Left colon (tissue), 2 donors: ENCODE measurements at places on chromosomes 16 and 17. TPM values are rescaled to one million over a fixed set of nuclear protein-coding genes. Genes with fewer than 3 reads are reported as not detected.

The OR1D5 gene
- total RNA-seq = not detected

The ANKS4B gene
- 47.2 TPM for total RNA-seq

The SLC5A2 gene
- 0.79 TPM for total RNA-seq

- DNase-seq = no peak
These were observed 12.2 kb upstream of the ZNF267 start for GRCh38 chr16:31861455-31861854.

DNA sequence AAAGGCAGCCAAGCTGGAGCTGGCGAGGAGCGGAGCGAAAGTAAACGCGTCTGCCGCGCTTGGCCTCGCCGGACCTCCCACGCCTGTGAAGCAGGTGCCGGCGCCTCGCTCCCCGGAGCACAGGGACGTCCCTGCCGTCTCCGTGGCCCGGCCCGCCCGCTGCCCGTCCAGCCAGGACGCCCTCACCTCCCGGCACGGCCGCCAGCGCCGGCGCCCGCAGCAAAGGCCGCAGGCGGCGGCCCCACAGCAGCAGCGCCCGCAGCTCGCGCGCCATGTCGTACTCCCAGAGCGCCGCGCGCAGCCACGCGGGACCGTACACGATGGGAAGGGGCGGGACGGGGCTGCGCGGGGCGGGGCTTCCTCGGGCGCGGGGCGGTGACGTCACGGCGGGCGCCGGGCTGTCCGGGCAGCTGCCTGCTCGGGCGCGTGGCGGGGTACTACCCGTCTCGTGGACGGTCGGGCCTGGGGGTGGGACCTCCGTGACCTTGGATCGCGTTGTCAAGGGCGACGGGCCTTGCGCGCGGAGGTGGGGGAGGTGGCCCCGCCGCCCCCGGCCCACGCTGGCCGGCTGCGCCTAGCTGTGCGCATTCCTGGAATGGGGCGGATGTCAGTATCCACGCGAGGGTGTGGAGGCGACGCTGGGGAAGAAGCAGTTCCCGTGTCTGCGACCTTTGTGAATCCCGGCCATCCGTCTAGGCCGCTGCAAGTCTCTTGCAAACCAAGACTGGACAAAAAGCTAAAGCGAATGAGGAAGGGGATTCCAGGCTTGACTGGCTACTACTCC is at the start of gene TRAP1:
Gene TRAP1 (minus strand): TSS at position 290 of the 784 bp plus-strand sequence. CDS start 16 bp downstream, at position 274.
- peak; percentile 92 for DNase-seq

DNA sequence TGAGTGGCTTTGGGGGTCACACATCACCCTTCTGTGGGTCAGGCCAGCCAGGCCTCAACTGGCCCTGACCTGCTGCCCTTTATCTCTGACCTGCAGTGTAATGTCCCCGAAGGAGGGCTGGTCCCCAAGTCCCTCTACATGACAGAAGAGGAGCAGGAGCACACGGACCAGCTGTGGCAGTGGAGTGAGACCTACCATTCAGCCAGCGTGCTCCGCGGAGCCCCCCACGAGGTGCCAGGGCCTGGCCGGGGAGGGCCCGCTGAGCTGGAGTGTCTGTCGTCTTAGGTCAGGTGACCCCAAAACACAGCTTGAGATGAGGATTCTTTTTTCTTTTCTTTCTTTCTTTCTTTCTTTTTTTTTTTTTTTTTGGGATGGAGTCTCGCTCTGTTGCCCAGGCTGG is 26.5 kb downstream of the NAGPA start:
- no peak for DNase-seq

DNA sequence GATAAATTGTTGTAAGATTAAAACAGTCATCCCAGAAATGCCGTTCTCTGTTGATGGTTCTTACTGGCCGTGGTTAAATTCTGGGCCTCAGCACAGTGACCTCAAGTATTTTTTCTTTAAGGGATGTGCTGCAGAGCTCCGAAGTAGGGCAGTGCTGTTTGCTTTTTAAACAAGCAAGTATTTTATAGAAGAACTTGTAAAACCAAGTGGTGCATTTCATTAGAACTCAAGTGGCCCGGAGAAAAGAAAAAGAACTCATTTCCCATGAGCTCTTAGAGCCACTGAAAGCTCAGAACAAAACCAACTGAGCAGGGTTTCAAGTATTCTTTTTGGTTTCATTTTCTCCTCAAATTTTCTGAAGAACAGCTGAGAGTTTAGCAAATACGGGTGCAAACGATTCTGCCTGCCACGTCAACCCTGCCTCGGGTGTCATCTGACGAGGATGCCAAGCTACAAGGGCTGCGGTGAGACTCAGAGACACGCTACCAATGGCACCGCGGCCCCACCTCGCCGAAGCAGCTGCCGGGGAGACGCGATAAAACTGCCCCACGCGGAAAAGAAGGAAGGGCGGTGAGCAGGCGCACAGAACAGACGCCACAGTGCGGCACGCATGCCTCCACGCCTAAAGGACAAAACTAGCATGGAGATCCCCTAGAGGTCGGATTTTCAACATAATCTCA is 6.3 kb downstream of the LMF1 start:
- DNase-seq = peak; percentile 63

GRCh38 chr17:81221371-81221841 is 1.4 kb downstream of the CEP131 start:
- no peak for DNase-seq

- DNase-seq = no peak
These were observed 58.3 kb downstream of the CCT6B start for GRCh38 chr17:34902831-34903547.

DNA sequence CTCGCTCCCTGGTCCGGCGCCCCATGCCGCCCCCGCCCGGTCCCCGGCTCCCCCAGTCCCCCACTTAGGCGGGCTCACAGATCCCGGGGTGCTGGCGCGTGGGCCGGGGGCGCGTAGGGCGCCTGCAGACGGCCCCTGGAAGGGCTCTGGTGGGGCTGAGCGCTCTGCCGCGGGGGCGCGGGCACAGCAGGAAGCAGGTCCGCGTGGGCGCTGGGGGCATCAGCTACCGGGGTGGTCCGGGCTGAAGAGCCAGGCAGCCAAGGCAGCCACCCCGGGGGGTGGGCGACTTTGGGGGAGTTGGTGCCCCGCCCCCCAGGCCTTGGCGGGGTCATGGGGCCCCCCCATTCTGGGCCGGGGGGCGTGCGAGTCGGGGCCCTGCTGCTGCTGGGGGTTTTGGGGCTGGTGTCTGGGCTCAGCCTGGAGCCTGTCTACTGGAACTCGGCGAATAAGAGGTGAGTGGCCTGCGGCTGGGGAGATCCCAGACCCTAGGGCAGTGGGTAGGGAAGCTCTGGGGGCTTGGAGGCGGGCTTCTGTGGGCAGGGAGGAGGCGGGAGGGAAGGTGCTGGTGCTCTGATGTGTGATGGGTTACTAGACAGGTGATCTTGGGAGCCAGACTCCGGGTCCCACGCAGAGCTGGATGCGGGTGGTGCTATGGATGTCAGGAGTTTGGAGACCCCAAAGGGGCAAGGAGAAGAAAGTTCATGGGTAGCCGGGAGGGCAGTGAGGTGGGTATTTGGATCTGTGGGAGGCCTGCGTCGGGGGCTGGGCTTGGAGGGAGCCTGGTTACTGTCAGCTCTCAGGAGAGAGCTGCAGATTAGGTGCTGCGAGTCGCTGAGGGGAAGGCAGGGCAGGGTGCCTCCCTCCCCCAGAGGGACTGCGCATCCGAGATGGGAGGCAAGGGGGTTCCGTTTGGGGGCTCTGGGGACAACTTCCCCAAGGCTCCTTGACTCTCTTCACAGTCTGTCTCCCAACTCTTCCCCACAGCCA is 560 bp downstream of the EFNB3 start:
- DNase-seq = no peak

- DNase-seq = no peak
These were observed 21.1 kb downstream of the IST1 start for GRCh38 chr16:71916397-71916920.

- no peak for DNase-seq
These were observed 13.3 kb downstream of the TBKBP1 start for GRCh38 chr17:47707056-47707804.

GRCh38 chr16:4272114-4272956 is 488 bp downstream of the TFAP4 start:
- peak; percentile 67 for DNase-seq

DNA sequence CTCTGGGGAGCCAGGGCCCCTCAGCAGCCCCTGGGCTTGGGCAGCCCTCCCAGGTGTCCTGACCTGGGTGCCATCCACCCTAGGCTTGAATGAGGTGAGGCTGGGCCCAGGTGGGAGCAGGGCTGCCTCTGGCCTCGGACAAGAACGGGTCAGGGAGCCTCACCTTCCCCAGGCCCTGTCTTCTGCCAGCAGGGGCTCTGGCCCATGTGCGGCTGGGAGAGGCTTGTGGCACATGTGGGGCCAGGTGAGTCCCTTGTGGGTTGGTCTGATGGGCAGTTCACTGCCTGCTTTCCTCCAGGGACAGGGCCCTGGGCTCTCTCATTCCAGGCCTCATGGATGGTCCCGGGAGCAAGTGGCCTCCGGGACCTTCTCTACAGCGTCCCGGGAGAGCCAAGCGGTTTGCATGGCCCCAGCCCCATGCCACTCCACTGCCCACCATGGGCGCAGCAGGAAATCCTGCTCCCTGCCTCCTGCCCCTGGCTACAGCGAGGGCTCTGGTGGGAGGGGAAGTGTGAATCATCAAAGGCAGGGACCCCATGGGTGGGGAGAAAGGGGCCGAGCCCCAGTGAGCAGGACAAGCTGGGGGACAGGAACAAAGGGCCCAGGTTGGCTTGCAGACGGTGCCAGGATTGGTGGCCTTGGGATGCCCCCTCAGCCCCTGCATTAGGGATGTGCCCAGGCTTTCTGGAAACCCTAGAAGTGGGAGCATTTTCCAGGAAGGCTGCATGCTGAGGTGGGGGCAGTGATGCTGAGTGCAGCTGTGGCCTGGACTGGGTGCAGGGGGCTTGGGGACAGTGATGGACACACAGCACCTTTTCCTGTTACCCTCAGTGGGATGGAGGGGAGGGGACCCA is 12.2 kb downstream of the VASN start:
- no peak for DNase-seq

GRCh38 chr16:81237942-81238295 is 570 bp upstream of the BCO1 start:
- DNase-seq = no peak

DNA sequence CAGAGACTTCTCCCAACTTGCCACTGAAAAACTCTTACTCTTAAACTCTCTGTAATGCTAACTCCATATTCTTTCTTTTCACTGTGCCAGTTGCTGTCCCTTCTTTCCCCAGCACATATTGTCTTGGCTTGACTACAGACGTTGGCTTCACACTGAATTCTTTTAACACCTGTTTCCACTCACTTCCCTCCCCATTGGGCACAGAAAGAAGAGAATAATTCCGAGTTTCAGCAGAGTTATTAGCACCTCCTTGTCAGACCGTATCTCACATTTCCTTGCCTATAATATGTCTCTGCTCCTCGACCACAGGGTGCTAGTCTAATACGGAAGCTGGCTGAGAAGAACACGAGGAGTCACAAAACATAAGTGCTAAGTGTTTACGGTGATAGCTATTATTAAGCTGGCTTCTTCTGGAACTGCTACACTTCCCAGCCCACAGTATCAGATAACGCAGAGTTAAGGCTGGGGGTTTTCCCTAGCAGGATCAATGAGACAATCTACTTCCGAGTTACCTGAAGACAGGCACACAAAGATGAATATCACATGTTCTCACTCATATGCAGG is 188.5 kb upstream of the CDH8 start:
- DNase-seq = no peak

DNA sequence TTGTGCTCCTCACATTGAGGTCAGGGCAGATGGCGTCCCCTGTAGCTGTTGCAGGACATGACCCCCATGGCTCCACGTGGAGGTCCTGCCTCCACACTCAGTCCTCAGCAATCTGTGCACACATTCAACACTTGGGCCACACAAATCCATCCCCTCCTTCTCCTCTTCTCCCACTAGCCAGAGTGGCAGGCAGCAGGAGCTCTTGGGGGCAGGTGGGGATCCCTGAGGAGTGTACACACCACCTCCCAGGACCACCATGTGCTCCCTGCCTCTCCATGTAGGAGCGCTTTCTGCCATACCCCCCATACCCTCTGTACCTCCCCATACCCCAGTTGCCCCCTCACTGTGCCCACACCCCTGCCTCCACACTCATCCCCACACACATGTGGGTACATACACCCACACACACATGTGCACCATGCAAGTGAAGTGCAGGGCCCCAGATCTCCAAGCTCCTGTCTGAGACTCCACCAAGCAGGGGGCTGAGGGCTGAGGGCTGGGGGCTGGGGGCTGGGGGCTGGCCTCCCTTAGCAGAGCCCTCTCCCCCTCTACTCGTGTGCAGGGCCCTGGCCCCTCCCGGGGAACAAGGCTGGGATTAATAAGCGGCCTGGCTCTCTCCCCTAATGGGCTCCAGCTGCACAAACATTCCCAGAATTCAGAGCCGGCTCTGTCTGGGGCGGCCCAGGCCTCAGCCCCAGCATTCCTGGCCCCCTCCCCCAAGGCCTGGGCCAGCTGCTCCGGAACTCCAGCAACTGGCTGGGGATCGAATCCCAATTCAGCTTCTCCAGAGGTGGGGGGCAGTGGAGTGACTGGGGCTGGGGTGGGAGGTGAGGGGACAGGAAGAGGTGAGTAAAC is 48.2 kb upstream of the MEIOC start:
- no peak for DNase-seq
